T-cell (primary cell): ENCODE measurements at places on chromosomes 13 and 19.

- peak; percentile 65 for DNase-seq
These were observed at the start of gene ZNF793 for GRCh38 chr19:37506387-37507166. Gene ZNF793, plus strand, starts transcription at chr19:37506939. Its CDS starts 16,501 bp downstream, at chr19:37523440.

GRCh38 chr19:3514930-3515329 is 8.8 kb downstream of the FZR1 start:
- DNase-seq: no peak

GRCh38 chr13:29847501-29847983 is 2.9 kb downstream of the UBL3 start:
- no peak for DNase-seq

DNA sequence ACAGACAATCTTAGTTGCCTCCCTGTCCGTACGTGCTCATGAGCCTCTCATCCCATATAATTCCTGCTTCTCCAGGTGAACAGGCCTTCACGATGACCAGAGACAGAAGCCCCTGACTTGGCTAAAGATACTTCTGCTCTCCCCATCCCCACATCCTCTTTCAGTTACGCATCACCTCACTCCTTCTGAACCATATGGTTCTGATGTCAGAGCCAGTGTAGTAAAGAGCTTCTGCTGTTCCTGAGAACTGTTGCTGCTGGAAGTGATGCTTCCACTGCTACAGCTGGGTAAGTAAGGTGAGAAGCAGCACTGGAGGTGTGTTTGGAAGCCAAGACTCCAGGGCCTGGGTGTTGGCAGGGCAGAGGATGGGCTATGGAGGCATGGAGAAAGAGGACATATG is 12.9 kb downstream of the SIGLECL1 start:
- DNase-seq: no peak

- no peak for DNase-seq
These were observed 1200.4 kb downstream of the DIAPH3 start for GRCh38 chr13:58963321-58963720.

- DNase-seq: no peak
These were observed 640.5 kb downstream of the GPC5 start for GRCh38 chr13:92038905-92039304.

- no peak for DNase-seq
These were observed 19.2 kb downstream of the ATCAY start for GRCh38 chr19:3899531-3900294.

DNA sequence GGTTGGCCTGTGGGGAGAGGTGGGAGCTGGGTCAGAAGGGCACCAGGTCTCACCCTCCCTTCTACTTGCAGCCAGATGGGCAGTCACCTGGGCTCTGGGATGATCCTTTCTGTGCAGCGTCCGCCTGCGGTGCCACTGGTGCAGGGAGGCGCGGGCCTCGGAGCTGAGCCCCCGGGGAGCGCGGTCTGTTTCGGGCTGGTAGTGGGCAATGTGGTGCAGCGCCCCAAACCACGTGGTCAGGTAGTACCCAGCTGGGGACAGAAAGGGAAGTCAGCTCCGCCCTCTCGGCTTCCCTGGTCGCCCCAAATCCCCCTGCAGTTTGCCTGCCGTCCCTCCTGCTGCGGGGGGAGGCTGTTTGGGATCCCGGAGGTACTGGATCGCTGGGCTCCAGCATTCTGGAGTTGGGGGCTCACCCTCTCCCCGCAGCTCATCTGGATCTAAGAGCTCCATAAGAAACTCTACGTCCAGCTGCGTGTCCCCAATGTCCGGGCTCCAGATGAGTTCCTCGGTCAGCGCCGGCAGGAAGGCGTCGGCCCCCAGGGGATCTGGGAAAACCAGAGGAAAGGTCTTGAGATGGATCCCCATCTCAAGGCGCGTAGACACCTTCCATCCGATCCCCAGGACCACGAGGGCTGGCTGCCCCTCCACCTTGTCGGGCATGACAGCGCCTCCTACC is 8.8 kb downstream of the RINL start:
- DNase-seq: no peak
